ENCODE measurements at places on chromosomes 7 and 10.
A peak's percentile ranks its signal among the peaks of the same experiment; 100 is the strongest.

DNA sequence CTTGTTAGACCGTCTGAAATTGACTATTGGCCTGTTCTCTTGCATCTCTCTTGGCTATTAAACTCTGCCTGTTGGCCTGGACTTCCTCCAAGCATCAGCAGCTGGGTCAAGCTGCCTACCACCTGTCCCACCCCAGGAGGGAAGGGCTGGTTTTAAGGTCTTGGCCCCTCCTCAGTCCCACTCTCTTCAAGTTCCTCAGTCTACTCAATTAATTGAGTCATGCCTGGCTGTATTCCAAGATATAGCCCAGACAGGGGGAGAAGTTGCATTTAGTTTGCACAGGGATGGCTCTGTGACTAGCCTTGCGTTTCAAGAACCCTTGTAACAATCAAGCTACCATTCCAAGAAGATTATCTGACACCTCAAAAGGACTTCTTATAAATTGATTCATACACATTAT is 113.8 kb upstream of the GLI3 start:
- DNase-seq, result no peak

DNA sequence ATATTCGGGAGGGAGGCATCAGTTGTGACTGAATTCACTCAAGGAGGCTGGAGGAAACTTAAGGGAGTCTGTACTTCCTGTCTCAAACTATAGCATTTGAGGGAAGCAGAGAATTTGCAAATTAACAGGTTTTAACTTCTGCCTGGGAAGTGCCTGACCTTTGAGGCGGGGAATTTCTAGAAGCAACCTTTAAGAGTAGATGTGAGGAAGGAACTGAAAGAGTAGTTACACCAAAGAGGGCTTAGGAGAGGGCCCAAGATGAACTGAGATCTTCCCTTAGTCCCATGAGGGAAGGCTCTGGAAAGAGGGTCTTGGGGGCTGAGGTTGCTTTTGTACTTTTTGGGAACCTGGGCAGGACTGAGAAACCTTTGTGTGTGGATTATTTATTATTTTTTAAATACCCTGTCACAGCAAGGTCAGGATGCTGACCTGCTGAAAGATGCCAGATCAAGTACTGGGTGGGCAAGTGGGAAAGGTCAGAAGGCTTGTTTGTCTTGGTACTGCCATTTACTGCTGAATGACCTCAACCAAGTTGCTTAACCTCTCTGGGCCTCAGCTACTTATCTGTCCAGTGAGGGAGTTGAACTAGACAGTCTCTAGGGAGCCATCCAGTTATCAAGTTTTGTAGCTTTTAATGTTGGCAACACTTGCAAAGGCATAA is 2.4 kb downstream of the GPR158 start:
- no peak for DNase-seq

DNA sequence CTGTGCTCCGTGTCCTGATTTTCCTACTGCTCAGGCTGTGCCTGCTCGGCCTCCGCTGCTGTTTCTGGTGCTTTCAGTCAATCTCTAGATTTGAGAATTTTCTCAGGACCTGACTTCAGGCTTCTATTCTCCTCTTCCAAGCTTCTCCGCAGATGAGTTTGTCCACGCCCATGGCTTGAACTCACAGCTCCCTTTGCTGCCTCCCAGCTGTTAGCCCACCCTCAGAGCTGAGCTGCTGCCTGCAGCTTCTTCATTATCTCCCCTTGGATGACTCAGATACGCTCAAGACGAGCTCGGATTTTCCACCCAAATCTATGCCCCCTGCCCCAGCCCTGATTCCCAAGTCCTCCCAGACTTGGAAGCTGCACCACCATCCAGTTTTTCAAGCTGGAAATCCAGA is 104.7 kb downstream of the FGFR2 start:
- DNase-seq, result no peak

GRCh38 chr7:37683246-37684120 is at the start of gene GPR141:
Gene GPR141, plus strand, starts transcription at chr7:37683766. Its CDS starts 56,628 bp downstream, at chr7:37740394.
- no peak for DNase-seq

- no peak for DNase-seq
These were observed 314.1 kb downstream of the WDR11 start for GRCh38 chr10:121165276-121165675.

DNA sequence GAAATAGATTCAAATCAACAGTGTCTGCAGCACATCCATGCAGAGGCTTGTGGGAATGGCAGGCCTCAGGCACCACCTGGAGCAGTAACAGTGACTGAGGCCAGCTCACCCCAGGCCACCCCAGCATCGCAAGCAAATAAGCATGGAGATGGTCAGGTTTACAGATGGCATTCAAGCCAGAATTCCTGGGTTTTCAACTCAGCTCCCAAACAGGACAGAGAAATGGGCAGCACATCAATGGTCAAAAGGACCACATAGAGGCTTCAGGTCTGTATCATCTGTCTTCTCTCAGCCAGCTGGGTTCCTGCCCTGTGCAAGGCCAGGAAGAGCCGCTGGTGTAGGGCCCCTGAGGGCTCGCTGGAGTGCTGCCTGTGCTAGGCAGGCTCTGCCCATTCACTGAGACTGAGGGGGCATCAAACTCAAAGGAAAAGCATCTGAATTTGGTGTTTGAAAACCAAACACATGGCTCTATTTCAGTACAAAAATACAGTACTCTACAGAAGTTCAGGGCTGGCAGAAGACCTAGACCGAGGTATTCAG is 112.5 kb downstream of the KMT2E start:
- no peak for DNase-seq

DNA sequence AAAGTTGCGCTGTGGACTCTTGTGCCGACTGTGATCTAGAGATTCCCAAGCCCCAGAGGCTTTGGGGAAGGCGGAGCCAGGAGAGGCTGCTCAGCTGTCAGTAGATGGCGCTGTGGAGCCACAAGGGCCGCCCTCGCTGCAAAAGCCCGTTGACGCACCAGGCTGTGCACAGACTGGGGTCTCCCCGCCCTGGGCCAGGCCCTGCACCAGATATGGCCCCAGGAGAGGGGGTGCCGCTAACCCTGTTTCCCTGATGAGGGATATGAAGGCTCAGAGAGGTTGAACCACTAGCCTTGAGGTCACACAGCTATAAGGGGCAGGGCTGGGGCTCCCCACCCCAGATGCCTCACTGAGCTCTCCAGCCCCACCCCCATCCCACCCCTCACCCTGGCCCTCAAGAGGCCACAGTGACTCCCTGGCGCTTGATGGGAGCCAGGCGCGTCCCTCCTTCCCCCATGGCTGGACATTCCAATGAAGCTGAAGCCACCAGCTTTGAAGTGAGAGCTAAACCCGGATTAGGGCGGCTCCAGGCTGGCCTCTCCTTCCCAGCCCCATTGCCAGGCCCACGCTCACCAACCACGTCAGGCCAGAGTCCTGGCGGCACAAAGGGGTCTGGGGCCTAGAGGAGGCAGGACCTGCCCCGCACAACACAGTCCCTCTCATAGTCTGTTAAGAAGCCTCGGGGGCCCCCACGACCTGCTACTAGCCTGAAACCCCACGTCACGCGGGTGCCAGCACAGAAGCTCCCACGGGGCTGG is 26.4 kb downstream of the MYL10 start:
- DNase-seq, result peak; percentile 81

DNA sequence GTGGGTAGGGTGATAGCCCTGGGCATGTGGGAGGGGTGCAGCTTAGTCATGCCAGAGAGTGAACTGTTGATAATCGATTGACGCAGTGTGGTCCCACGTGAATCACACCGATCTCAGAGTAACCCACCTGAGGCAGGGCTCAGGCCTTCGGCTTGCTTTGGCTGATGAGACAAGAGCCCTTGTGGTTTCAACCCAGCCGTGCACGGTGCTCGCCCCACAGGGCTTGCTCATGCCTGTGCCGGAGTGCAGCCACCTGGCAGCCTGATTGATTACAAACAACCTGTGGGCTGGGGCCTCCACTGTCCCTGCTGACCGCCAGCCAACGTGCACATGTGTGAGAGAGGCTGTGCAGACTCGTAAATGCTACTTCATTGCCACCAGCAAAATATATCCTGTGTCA is 144.9 kb upstream of the ADARB2 start:
- no peak for DNase-seq

DNA sequence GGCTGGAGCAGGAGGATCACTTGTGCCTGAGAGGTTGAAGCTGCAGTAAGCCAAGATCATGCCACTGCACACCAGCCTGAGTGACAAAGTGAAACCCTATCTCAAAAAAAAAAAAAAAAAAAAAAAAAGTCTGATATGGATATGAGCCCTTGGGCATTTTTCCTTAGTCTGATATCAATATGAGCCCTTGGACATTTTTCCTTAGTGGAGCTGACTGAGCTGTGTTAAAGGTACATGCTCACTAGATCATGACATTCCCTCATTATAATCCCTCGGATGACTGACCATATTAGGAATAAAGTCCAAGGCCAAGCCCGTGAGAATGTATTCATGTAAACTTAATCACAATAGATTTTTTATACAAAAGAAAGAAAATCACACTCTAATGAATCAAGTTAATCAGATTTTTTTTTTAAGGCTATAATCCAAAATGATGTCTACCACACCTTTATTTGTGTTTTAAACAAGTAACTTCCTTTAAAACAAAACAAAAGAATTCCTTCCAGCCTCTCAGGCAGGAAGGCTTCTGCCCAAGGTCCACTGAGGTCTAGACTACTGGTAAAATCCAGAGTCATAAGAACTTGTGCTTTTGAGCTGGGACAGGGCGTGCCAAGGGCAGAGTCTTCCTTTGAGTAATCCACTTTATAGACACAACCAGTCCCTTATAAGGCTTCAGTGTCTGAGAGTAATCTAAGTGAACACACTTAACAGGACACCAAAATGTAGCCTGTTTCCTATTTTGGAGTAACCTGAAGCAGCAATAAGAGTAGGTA is 5.5 kb downstream of the PPA1 start:
- DNase-seq, result no peak

- no peak for DNase-seq
These were observed 3.7 kb downstream of the NAMPT start for GRCh38 chr7:106281127-106281526.

DNA sequence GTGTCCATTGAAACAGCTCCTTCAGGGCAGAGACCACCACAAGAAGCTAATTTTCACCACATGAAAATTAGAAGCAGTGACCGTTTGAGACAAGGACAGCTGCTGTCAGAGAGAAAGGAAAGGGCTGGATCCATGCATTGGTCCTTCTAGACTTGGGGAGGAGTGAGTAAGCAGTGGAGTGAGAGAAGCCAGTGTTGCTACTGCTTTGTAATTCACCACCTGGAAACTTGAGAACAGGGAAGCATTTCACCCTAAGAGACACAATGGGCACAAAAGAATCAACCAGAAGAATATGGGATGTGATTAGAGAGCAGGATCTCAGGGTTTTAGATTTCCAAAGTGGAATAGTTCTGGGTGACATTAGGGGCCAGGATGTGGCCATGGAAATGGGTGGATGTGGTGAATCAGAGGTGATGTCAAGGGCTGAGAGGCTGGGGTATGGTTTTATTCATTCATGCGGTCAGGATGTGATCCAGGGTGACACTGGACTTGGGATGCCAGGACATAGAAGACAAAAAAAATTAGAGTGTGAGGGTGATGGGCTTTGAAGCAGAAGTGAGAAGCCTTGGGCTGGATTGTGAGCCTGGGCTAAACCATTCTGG is 61.6 kb downstream of the DENND11 start:
- DNase-seq, result no peak

DNA sequence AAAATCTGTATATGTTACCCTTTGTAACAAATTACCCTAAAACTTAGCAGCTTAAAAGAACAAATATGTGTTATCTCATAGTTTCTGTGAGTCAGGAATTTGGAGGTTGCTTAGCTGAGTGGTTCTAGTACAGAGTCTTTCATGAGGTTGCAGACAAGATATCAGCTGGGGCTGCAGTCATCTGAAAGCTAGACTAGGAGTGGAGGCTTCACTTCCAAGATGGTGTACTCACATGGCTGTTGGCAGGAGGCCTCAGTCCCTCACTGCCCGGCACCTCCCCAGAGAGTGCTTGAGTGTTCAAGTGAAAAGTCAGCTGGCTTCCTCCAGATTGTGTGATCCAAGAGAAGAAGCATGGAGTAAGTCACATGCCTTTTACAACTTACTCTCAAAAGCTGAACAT is 16.9 kb upstream of the GGCT start:
- no peak for DNase-seq

DNA sequence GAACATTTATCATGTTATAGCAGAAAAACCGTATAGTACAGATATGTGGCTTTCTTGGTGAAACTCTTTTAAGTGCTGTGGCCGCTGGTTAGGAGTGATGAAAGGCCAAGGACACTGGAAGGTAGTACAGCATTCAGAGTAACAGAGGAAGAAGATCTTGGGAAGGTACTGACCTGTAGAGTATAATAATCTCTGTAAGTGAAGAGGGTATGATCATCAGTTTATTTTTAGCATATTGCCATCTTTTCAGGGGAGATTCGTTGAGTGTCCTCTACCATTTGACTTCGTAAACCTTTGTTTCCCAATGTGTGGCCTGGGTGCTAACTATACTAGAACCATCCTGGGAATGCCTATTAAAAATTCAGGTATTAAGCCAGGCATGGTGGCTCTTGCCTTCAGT is 44.6 kb downstream of the WAC start:
- DNase-seq, result no peak

GRCh38 chr7:130491841-130492522 is at the start of gene MEST:
Gene MEST, plus strand, starts transcription at chr7:130492085. Its CDS starts 229 bp downstream, at chr7:130492314.
- DNase-seq, result peak; percentile 42

DNA sequence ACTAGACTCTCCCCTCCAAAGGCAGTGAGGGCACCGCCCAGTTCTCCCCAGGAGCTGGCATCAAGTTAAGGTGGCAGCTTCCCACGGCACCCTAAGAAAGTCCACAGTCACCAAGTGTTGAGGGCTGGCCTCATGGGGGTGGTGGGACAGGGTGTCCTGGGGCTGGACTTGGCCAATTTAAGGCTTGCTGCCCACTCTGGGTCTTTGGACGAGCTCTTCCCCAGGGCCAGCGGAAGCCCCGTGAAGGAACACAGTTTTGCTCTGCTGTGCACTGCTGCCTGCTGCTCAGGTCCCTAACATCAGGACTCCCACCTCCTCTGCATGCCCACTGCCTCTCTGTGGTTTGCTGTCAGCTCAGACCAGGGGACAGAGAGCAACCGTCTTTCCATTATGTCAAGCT is 57.3 kb upstream of the TMEM72 start:
- no peak for DNase-seq

- no peak for DNase-seq
These were observed 1021.6 kb downstream of the GATA3 start for GRCh38 chr10:9076066-9076465.

- no peak for DNase-seq
These were observed 12.5 kb downstream of the PROSER2 start for GRCh38 chr10:11835704-11836103.

- DNase-seq, result no peak
These were observed 90.6 kb downstream of the MARCHF5 start for GRCh38 chr10:92381543-92381954.

GRCh38 chr7:137847568-137848050 is 835 bp upstream of the DGKI start:
- DNase-seq, result no peak

Data from H54 (cell line).